ENCODE measurements at places on chromosomes 7 and 10.

DNA sequence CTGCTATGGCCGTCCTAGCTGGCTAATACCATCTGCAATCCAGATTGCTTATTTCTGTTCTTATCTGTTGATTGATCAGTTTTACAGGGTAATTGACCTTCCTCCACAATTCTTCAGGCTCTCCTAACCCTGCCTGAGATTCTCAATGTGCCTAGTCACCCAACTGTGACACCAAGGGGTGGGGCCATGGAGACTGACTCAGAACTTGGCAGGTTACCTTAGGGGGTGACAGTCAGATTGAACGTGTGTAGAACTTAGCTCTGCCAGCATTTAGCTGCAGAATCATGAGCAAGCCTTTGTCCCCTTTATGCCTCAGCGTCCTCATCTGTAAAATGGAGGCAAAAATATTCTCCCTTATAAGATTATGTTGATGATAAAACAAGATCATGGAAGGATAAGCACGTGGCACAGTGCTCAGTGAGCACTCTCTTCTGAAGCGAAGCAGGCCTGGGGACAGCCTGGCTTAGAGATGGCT is 19.1 kb upstream of the LEP start:
- peak; percentile 46 for DNase-seq

DNA sequence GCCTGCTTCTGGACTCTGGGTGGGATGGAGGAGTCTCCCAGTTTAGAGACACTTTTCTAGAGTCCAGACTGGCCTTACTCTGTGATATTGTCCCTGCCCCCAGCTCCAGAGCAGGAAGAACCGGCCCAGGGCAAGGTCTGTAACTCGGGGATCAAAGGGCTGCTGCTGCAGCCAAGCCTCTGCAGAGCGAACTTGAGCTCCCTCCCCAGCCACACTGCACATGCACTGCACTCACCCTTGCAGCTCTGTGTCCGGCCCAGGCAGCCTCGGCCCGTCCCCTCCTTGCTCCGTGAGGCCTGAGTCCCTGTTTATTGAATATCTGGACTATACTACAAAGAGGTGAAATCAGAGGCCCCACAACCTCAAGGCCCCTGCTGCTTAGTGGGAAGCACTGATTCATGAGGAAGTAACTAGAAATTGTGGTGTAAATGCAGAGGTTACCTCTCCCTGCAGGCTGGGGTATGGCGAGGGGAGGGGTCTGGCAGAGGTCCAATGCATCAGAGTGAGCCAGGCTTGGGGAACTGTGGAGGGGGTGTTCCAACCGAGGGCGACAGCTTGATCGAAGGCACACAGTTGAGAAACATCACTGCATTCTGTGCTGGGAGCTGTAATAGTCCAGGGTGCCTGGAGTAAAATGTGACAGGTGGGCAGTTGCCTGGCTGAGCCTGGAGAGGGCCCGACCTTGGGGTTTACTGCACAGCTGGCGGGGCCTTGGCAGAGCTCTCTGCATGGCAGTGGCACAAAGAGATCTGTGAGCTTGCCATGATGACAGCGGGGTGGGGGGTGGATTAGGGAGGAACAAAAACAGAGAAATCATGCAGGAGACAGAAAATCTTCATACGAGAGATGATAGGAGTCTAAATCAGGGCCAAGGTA is 49.1 kb downstream of the AOC1 start:
- no peak for DNase-seq

- DNase-seq, result no peak
These were observed 576.3 kb downstream of the GFRA1 start for GRCh38 chr10:115696747-115697146.

DNA sequence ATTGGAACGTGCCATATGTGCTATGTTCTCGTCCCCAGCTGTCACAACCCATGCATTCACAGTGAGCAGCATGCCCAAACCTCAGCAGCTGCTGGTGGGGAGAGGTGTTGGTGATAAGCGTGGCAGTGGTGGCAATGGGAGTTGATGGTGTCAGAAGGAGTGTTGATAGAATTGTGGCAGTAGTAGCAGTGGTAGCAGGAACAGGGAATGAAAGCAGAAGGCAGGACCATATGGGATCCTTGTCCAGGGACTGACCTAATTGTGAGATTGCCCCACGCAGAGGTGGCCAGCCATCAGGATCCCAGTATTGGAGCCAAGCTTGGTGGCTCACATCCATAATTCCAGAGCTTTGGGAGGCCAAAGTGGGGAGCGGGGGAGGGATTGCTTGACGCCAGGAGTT is 276.3 kb downstream of the GALNT17 start:
- DNase-seq, result no peak

DNA sequence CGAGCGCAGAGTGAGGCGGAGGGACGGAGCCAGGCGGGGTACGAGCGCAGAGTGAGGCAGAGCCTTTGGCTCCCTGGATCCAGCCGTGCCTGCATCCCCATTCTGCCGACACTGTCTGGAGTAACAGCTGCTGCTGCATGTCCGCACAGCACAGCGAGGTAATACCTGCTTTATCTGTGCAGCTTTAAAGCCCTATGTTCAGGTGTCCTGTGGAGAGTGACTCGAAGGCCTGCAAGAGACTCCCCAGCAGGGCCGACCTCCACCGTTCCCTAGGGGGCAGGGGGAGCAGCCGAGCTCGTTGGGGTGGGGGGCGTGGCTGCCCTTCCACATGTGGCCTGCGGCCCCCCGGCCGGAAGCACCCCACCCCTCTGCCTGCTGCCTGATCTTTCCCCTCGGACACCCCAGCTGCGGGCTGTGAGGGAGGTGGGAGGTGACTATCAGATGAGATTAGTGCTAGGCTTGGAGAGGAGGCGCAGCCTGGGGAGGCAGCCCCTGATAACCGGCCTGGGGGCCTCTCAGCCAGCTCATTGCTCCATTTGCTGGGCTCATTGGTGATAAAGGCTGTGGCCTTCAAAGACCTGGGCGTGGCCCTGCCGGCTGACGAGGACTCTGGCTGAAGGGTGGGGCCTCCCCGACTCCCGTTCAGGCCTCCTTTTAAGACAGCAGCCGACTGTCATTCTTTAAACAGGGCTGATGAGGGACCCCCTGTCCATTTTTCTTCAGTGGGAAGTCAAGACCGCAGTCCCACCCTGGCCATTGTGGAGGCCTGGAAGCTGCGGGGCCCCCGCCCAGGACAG is 8.0 kb downstream of the VENTX start:
- DNase-seq, result no peak

- DNase-seq, result no peak
These were observed 55.1 kb downstream of the VOPP1 start for GRCh38 chr7:55517191-55517633.

- DNase-seq, result no peak
These were observed 324.7 kb downstream of the TCERG1L start for GRCh38 chr10:130986846-130987245.

DNA sequence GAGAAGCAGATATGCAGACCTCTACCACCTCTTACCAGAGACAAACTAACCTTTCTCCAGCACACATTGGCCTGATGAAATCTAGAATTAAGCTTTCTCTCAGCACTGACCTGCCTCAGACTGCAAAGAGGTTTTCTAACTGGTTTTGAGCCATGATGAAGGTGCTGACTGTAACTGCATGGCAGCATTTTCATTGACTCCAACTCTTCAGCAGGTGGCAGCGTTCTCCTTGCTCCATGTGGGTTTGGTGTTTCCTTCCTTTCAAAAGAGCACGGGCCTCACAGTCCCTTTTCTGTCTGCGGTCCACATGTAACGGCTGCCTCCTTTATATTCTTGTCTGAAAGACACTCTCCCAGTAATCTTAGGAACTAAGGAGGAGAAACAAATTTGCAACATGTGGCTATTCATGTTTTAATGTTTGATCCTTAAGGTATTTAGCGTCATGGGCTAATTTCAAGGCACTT is 12.6 kb downstream of the KLLN start:
- DNase-seq, result no peak

DNA sequence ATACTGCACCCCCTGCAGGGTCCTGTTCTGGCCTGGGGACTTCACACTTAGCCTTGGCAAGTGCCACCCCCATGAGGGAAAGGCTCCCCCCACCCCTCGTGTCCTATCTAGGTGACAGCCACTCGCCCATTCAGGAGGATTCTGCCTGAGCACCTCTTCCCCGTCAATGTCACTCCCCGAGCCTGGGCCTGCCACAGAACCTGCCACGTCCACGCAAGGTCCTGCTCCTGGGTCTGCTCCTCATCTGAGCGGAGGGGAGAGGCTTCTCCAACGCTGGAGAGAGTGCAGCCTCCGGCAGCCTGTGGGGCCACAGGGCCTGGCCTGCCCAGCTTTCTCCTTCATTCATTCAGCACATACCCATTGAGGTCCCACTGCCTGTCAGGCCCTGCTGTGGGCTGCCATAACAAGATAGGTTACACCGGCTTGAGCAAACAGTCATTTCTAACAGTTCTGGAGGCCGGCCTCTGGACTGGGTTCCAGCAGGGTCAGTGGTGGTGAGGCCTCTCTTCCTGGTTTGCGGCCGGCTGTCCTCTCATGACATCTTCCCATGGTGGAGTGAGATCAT is 92.0 kb upstream of the RET start:
- no peak for DNase-seq

GRCh38 chr10:50885097-50885859 is at the start of gene A1CF:
TSS of gene A1CF (minus strand) at chr10:50885627. CDS start at chr10:50859940, 25,687 bp downstream.
- no peak for DNase-seq

- DNase-seq, result no peak
These were observed 25.2 kb downstream of the ARL5B start for GRCh38 chr10:18684416-18684815.

DNA sequence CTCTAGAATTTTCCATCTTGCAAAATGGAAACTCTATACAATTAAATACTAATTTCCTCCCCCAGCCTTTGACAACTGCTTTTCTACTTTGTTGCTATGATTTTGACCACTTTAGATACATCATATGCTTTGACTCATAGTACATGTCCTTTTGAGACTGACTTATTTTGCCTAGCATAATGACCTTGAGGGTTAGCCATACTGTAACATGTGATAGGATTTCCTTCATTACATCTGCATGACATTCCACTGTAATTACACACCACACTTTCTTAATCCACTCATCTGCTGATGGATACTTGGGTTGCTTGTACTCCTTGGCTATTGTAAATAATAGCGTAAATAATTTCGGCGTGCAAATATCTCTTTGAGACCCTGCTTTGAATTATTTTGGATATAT is 127.7 kb downstream of the JAZF1 start:
- DNase-seq, result peak; percentile 49

DNA sequence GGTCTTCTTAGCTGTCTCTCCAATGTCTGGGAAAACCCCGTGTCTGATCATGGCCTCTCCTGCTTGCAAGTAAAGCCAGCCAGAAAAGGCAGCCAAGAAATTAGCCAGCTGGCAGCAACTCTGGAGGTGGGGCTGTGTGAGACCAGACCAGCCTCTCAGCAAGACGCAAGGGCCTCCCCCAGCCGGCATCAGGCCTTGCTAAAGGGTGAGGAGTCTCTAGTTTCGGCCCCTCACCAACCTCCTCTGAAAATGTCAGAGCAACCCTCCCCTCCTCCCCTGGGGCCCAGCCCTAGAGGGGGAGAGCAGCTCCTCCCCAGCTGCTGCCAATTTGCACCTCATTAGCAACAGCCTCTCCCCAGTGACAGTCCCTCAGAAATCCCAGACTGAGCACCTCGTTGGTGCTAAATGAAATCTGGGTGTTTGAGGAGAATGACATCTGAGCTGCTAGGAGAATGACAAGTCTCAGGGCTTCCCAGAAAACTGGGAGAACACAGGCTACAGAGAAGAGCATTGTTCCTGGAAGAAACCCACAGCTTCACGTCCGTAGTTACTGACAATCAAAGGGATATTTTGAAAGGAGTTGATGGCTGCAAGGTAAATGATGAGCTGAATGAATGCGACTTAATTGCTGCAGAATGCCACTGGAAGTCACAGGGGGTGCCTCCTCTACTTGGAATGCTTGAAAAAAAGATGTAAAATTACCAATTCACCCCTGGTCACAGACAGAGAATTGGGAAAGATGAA is 25.9 kb downstream of the DGKI start:
- no peak for DNase-seq

- DNase-seq, result no peak
These were observed 37.4 kb downstream of the CCDC6 start for GRCh38 chr10:59868696-59869593.

GRCh38 chr10:125080296-125080695 is 80.1 kb downstream of the CTBP2 start:
- DNase-seq, result no peak

DNA sequence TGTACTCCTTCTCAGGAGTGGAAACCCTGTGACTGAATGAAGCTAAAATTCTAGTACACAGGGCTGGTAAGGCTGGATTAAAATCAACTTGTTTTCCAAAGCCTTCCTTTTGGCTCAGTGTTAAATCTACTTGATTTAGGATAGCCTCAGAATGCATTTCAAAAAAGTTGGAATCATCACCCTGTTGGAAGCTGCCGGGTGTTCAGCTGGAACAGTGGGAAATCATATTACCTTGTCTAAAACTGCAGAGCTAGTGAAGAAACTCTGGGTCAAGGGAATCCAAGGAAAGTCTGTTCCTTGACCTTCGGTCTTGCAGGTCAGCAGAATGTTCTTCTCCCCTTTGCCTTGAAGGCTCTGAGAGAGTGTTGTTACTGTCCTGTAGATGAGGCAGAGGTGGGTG is 252.1 kb upstream of the INHBA start:
- no peak for DNase-seq

- DNase-seq, result no peak
These were observed 166.8 kb upstream of the TBX20 start for GRCh38 chr7:35420656-35421055.

Data from epithelial cell of proximal tubule (primary cell).